ENCODE measurements at places on chromosomes 11 and 22. TPM values are rescaled to one million over a fixed set of nuclear protein-coding genes. Genes with fewer than 3 reads are reported as not detected.

Gene IFITM10
- not detected for polyA plus RNA-seq

Gene PTS
- 3.7 TPM for polyA plus RNA-seq

Gene ADAMTS15
- not detected for polyA plus RNA-seq

Gene TM7SF2
- 21.1 TPM for polyA plus RNA-seq

Gene OR52A5
- polyA plus RNA-seq: not detected

Gene ACTN3
- not detected for polyA plus RNA-seq

Gene DUSP8
- polyA plus RNA-seq: 0.35 TPM

Gene ARHGEF17
- polyA plus RNA-seq: not detected

Gene MPZL2
- 1.5 TPM for polyA plus RNA-seq

Gene C1QTNF6
- polyA plus RNA-seq: 2.4 TPM

Gene PPP6R2
- 17.0 TPM for polyA plus RNA-seq

Gene C11orf16
- not detected for polyA plus RNA-seq

Gene TESMIN
- polyA plus RNA-seq: 5.2 TPM

Gene NPAS4
- polyA plus RNA-seq: not detected

Gene HEPACAM
- polyA plus RNA-seq: not detected

Gene MMP12
- polyA plus RNA-seq: not detected

Gene MS4A14
- not detected for polyA plus RNA-seq

Gene AQP11
- 0.84 TPM for polyA plus RNA-seq

Gene APOL5
- polyA plus RNA-seq: not detected
